Hematopoietic multipotent progenitor cell treated with erythropoietin and hydrocortisone succinate and interleukin-3 and kit ligand, for 15 days (in vitro differentiated cells): ENCODE measurements at places on chromosomes 12 and 14.

DNA sequence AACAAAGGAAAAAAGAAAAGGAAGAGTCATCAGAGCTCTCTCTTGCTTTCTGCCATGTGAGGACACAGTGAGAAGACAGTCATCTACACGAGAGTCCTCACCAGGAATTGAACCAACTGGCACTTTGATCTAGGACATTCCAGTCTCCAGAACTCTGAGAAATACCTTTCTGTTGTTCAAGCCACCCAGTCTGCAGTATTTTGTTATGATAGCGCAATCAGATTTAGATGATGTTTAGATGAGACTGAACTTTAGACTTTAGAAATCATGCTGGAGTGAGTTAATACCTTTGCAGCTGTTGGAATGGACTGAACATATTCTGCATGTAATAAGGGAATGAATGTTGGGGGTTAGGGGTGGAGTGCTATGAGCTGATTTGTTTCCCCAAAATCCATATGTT, 28.1 kb upstream of the RAB21 start:
- DNase-seq, result no peak

DNA sequence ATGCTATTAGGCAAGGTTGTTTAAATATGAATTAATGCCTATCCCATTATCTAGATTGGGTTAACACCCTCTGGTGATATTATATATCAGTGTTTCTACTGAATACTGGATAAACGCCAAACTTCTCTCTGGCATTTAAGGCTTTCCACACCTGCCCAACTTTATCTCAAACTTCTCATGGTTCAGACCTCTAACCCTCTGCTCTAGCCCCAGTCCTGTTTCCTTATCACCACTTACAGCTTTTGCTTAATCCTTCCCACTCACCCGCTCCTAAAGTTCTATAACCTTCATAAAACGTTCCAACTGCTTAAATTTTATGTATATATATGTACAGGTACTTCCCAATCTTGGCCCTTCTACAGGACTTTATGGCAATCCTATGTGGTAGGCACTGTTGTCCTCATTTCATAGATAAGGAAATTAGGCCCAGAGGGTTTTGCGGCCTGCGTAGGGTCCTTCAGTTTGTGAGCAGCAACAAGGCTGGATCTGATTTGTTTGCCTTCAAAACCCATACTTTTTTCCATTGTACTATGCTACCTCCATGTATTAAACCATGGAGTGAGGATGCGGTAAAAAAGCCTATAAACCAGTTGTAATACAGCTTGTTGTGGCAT, 1.2 kb downstream of the LPCAT3 start:
- DNase-seq, result peak; percentile 75

- DNase-seq, result no peak
Observed at GRCh38 chr12:67647181-67647798, 1.3 kb upstream of the DYRK2 start.

- no peak for DNase-seq
Observed at GRCh38 chr14:55249423-55249822, 21.8 kb upstream of the FBXO34 start.

- DNase-seq, result no peak
Observed at GRCh38 chr12:103742349-103742932, 98.6 kb downstream of the NT5DC3 start.

GRCh38 chr12:65606008-65606766, 218.1 kb upstream of the HMGA2 start:
- DNase-seq, result no peak

DNA sequence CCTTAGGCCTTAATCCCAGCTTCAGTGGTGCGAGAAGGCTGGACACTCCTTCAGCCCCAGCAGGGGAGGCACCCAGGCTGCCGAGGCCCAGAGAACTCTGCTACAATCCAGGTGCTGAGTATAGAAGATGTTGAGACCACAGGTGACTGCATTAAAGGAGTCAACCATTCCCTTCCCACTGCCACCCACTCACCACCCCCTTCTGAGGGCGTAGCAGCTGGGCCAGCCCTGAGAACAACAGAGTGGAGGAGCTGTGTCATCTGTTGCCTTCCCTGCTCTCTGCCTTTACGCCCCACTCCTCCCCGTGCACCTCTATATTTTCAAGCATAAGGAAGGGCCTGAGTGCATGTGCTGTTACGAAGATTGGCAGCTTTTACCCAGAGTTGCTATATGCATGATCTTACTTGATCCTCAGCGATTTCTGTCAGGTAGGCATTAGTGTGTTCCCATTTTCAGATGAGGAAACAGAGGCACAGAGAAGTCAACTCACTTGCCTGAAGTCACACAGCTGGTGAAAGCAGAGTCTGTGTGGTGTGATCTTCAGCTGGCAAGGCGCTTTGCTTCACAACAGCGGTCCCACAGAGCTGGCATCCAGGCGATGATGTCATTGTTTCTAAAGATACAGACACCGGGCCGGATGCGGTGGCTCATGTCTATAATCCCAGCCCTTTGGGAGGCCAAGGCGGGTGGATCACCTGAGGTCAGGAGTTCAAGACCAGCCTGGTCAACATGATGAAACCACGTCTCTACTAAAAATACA, 46.7 kb downstream of the RIN3 start:
- no peak for DNase-seq

DNA sequence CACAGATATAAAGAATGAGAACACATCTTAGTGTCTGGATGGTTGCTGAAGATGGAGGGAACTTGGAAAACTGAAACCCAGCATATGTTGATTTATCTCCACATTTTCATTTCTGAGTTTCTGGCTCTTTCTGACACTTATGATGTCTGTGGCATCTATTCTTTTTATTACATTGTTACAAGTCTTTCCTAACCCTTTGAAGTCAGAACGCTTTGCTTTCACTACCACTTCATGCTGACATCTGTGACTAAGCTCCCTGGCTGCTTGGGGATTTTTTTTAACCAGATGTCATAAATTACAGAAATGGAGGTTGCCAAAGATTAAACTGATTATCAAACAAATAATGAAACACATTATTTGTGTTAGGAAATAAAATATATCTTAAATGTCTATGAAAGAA, 188.7 kb downstream of the KITLG start:
- no peak for DNase-seq

GRCh38 chr14:104954746-104955395, 23.3 kb downstream of the AHNAK2 start:
- no peak for DNase-seq

- no peak for DNase-seq
Observed at GRCh38 chr14:64061115-64061514, 208.3 kb downstream of the SYNE2 start.

DNA sequence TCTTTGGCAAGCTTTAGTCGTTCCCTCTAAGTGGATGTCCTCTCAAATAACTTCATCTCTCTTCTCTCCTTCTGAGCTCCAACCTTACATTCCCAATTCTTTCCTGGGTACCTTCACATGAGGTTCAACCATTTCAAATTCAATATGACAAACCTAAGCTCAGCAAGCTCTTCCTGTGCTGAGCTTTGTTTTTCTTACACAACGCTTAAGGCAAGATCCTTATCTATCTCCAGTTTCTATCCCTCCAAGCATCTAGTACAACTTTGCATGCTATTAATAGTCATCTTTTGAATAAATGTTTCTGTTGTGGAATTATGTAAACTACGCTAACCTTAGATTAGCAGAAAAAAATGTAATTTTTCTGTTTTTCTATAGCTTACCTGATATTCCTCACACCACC, 63.7 kb upstream of the IFNG-AS1 start:
- no peak for DNase-seq

DNA sequence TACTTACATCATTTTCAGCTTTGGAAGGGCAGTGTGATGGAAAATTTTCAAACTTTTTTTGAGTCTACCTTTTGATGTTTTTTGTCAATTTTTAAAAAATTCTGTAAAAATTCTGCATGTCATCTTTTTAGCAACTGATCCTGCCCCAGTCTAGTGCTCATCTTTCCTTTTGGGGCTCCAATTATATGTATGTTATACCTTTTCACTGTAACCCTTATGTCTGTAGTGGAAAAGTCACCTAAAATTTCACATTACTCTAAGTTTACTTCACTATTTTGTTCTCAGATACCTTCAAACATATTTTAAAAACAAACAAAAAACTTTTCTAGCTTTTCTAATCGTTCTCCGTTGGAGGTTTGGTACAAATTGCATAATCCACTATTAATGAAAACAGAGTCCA, 32.5 kb upstream of the MYRFL start:
- DNase-seq, result no peak
